ENCODE measurements at places on chromosomes 6 and 20.

- no peak for DNase-seq
These were observed 7.3 kb downstream of the TRDN start for GRCh38 chr6:123629258-123629941.

DNA sequence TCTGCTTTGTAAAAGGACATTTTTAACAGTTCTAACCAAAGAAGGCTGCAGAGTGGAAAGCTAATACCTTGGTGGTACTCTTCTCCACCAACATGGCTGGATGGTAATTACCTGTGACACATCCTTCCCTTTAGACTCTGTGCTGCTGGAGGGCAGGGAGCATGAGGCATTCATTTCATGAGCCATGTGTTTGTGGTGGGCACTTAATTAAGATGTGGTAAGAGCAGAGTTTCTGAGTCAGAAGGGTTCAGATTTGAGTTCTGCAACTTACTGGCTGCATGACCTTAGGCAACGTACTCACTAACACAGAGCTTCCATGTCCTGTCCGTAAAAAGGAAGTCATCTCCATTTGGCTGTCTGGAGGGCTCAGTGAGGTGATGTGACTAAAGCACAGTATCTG, 9.1 kb upstream of the ZNF133 start:
- no peak for DNase-seq

DNA sequence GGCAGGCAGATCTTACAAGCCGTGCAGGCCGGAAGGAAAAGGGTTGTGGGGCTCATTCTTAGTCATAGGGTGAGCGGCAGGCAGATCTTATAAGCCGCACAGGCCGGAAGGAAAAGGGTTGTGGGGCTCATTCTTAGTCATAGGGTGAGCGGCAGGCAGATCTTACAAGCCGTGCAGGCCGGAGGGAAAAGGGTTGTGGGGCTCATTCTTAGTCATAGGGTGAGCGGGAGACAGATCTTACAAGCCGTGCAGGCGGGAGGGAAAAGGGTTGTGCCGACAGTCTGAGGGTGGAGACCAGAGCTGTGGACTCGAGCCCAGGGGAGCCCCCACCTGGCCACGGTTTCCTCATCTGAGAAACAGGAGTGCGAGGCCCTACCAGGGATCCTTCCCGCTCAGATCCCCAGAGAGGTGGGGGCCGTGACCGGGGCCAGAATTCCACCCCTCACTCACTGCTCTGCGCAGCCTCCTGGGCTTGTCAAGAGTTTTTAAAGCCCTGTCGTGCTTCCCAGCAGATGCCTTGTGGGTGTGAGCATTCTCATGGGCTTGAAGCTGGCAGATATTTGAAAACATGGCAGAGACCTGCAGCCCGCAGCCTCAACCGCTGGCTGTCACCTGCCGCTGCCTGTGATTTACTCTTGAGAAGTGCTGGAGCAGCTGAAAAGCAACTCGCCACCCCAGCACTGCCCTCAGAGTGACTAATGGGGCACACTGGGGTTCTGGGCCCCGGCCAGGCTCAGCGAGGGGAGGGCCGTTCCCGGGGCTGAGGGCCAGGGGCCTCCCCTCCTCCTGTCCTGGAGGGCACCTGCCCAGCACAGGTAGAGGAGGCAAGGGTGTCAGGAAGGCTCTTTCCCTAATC, 31.9 kb downstream of the NTSR1 start:
- no peak for DNase-seq

DNA sequence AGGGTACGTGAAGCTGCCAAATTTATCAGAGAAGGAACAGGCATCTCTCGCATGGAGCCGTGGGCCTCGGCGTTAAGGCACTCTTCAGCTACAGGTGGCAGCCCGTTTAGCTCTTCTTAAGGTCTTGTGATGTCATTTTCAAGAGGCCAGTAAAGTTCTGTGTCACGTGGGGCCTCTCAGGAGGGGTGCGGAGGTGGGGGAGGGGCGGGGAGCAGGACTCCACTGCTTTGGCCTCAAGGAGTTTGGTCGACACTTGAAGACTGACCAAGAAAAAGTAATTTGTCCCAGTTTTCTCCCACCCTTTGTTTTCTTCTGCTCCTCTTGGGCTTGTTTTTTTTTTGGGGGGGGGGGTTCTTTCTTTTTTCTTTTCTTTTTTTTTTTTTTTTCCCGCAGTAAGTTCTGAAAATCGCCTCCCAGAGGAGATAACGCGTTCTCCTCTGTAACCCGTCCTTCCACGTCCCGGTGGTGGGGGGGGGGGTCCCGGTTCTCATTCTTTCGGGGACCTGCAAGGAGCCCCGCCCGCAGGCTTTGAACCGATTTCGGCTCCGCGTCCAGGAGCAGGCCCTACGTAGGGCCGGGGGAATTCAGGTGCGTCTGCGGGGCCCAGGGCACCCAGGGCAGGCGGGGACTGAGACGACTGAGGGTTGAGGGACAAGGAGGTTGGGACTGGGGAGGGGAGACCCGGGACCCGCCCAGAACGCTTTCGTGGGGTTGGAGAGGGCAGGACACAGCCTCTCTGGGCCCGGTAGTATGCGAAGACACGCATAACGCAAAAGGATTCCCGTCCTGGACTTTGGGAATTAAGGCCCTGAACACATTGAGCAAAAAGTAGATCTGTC, 26.0 kb downstream of the GPX6 start:
- no peak for DNase-seq

- DNase-seq, result no peak
These were observed 105.0 kb upstream of the MAP3K7 start for GRCh38 chr6:90691823-90692222.

DNA sequence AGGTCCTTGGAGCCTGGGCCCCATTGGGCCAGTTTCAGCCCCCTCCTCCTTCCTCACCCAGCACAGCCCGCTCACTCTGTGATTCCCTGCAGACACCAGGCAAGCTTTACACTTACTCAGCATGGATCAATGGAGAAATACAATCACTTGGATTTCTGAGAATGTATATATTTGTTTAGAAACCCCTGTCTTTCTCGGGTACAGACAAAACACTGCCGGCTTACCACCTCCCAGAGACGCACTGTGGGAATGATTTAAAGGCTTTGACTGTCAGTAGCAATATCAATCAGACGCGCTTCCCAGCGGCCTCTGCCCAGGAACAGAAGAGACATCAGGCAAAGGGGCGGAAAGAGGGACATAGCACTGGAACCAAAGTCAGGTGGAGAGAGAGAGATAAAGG, 186.5 kb downstream of the MAFB start:
- DNase-seq, result no peak

DNA sequence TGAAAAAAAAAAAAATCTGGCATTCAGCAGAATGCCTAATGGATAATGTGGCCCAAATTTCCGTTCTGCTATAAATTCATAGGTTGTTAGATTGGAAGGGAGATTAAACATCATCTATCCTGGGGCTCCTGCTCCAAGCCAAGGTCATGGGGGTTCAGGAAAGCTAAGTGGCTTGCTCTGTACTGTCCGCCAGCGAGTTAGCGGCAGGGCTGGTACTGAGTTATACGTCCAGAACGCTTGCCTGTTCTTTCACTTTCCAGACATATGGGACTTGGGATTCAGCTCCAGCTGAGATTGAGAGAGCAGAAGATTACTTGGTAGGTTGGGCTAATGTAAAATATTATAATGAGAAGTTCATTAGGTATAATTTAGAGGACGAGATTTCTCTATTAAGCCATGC, 858 bp downstream of the RWDD1 start:
- DNase-seq, result no peak

DNA sequence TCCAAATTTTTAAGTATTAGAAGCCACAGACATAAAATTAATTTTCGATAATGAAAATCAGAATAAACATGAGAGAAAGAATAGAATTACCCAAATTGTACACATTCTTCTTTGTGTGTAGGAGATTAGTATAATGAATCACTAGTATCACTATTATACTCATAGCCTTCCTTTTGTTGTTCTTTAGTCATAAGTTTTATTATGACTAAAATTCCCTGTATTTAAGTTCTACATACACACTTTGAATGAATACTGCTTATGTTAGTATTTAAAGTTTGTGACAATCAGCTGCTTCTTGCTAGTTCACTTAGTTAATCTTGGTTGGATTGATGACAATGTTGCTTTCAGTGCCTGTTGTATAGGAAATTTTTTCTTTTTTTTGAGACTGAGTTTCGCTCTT, 72.7 kb downstream of the CCDC170 start:
- DNase-seq, result no peak

GRCh38 chr6:152184573-152184916, 377.1 kb downstream of the ESR1 start:
- no peak for DNase-seq

DNA sequence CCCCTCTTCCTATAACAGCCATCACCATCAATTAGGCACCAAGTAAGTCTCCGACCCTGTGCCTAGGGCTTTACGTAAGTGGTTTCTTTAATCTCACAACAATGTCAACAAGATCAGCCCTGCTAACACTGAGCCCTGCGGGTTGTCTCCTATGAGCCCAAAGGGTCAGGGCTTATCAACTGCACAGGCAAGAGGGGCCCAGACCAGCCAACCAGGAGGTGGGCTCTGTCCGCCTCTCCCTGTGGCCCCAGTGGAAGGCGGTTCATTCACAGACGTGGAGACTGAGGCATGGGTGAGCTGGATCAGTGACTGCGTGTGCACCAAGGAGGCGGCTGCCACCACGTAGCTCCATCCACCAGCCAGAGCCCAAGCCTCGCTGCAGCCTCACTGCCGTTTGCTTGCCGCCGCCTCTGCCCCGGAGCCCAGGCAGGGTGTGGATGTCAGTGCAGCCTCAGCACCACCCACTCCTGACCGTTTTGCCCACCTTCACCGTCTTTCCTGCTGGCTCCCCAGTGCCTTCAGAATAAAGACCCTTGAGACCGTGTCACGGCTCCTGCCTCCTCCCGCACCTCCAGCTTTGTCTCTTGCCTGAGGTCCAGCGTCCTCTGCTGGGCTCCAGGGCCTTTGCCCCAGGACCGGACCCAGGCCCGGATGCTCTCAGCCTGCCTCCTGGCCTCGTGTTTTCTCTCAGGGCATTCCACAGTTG, 78.7 kb downstream of the DLL1 start:
- no peak for DNase-seq

Measured in hippocampal formation (tissue), 2 donors.